ENCODE measurements at places on chromosomes 12 and 14.

DNA sequence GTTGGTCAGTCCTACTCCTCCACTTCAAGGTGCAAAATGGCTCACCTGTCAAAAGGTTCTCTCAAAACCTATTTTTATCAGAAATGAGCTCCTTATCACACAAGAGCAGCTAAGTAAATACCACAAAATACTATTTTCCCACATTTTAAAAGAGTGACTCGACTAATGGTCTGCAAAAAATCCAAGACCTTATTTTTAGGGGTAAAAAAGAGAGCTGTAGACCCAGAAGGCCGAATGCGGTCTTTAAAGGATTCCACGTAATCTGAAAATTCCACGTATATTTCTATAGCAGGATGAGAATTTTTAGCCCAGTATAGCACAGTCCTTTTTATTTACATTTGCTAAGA lies 3.8 kb downstream of the C14orf93 start:
- no peak for DNase-seq

- DNase-seq: no peak
These were observed 159.2 kb downstream of the PAWR start for GRCh38 chr12:79531518-79531917.

- no peak for DNase-seq
These were observed 142.5 kb upstream of the C14orf180 start for GRCh38 chr14:104436741-104437701.

GRCh38 chr12:86148612-86149011 lies 107.6 kb downstream of the MGAT4C start:
- no peak for DNase-seq

GRCh38 chr12:108115123-108116121 lies 13.7 kb upstream of the WSCD2 start:
- DNase-seq: no peak

DNA sequence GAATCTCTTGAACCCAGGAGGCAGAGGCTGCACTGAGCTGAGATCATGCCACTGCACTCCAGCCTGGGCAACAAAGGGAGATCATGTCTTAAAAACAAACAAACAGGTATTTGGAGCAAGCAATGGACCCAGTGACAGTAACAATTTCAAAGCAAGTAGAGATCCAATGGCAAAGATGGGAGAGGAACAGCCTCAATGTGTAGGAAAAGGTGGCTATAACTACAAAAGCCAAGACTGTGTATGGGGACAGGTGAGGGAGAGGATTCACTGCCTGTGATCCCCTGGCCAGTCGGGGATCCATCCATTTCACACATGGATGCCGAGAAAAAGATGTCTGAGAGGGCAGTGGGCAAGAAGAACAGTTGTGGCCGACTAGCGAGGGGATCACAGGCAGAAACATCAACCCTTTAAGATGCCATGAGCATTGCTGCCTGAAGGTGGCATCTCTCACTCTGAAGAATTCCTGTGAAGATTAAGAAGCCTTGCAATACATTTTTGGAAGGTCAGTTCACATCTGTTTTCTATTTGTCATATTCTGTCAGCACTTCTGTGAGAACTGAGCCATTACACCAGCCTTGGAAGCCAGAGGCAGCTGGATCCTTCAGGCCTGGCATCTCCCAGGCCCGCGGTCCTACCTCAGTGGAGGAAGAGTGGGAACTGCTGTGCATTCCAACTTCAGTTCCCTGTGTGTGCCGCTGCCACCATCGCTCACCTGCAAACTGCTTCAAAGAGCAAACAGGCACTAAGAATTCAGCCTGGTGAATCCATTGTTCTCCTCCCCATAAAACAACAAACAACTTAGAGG lies 54.5 kb upstream of the FRS2 start:
- DNase-seq: no peak

- no peak for DNase-seq
These were observed 196.3 kb downstream of the TSPAN9 start for GRCh38 chr12:3273409-3273853.

DNA sequence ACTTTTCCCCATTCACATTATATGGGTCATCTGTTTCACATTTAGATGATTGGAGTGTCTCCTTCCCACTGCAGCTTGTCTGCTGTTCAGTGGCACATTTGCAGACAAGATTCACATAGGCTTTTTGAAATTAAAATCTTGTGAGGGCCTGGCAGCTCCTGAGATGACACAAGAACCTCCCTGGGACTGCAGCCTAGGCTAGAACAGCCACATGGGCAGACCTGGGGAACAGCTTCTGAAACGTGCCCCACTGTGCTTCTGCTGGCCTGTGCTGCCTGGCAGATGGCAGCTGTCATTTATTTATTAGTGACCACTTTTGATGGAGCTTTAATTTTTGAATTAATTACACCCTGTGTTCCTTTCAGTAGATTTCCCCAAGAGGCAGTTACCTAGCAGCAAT lies 137.4 kb downstream of the GRIP1 start:
- no peak for DNase-seq

- DNase-seq: no peak
These were observed 3.2 kb downstream of the PPP1CC start for GRCh38 chr12:110739488-110739887.

GRCh38 chr14:67900231-67900630 lies 80.7 kb downstream of the RAD51B start:
- DNase-seq: no peak

DNA sequence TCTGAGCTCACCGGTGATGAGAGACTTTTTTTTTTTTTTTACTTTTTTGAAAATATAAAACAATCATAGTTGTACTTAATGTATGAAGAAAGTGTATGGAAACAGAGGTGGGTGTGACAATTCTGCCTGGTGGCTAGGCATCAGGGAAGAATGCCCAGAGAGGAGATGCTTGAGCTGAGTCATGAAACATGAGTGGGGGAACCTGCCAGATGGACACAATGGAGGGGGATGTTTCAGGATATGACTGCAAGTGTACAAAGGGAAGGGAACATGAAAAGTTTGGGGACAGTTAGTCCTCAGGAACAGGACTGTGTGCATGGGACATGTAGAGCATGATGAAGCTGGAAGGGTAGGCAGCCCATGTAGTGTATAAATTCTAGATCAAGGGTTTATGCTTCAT lies 274.2 kb upstream of the E2F7 start:
- no peak for DNase-seq

- no peak for DNase-seq
These were observed 16.9 kb downstream of the MEG3 start for GRCh38 chr14:100842799-100843198.

DNA sequence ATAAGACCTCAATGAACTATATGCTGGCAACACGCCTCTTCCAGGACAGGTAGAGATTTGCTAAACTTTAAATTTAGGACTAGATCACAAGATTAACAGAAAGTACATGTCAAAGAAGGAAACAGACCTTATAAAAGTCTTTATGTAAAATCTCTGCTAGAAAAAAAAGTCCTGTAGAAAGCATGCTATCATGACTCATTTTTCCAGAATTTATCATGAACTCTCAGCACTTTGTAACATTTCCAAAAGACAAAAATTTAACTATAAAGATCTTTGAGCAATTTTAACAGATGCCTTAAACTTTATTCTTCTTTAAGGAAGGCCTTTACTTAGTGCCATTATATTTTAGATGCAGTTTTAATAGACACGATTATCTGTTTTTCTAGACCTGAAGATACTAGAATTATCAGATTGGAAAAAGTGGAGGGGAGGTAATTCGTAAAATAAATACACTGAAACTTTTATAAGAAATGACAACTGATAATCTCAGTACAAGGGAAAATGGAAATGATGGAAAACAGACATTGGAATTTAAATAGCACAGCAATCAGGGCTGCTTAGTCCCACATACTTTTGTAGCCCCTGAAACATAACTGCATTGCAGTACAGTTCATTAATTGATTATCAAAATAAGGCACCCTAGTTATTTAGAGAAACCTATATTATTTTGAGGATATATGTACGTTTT lies 92.0 kb downstream of the TTLL5 start:
- DNase-seq: no peak

DNA sequence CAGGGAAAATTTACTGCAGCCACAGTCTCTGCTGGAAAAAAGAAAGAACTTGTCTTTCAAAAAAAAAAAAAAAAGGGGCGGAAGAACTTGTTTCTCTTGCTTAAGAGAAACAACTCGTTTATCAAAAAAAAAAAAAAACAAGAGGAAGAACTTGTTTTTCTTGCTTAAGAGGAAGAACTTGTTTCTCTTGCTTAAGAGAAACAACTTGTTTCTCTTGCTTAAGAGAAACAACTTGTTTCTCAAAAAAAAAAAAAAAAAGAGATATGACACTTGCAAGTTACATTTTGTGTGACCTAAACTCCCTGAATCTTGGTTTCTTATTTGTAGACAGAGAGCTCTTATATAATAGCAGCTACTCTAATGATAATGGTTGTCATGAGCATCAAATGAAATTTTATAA lies 44.7 kb upstream of the USP15 start:
- DNase-seq: no peak

DNA sequence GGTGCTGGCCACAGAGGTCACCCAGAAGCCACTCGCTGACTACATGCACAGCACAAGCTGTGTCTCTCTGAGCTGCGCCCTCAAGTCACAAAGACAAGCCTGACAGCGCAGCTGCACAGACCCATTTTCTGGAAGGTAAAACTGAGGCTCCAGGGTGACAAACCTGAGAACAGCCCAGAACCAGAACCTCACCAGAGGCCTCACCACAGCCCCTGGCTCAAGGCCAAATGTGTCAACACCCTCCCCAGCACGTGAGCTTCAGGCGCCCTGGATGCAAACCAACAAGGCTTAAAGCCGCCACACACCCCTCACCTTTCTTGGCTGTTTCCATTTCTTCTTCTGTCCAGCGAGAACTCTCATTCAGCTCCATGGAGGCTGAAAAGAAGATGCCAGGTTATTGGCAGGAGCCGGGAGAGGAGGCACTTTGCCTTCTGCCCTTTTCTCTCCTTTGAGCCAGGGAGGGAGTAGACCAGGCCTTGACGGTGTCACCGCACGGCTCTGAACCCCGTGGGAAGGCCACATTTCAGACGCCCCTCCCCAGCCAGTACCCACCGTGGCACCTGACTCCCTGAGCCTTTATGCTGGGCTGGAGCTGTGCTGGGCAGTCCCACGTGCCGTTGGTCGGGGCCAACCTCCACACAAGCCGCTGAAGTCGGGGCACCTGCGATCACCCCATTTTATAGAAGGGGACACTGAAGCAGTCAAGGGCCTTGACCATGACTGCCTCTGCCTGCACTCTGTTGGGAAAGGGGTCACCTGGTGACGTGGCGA lies 103.1 kb downstream of the RFLNA start:
- DNase-seq: no peak

DNA sequence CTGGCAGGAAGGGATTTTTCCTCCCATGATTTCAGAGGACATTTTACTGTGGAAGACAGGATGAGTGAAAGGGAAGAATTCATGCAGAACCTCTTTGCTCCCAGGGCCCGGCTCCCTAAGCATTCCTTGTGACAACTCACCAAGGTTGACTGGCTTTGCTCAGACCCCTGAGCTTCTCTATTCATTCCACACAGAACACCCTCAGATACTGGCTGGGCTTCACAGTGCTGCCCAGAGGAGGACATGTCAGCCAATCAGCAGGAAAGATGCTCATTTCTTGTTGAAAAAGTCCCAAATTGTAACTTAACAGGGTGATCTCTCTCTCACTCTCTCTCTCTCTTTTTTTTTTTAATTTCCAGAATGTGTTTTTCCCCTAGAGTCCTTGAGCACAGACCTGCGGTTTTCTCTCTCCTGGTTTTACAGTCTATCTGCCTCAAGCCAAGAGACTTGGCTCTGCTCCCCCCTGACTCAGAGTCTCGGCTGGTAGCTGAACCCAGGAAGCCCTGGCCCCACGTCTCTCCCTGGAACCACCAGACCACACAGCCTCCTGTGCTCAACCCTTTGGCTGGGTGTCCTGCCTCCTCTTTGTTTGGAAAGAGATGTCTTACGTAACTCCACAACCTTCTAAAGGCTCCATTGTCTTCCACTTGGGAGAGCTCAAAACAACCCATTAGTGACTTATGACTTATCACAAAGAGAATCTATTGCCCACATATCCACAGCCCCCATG lies 43.9 kb downstream of the SSPN start:
- DNase-seq: no peak

- no peak for DNase-seq
These were observed 1.6 kb upstream of the TMEM30B start for GRCh38 chr14:61282746-61283145.

DNA sequence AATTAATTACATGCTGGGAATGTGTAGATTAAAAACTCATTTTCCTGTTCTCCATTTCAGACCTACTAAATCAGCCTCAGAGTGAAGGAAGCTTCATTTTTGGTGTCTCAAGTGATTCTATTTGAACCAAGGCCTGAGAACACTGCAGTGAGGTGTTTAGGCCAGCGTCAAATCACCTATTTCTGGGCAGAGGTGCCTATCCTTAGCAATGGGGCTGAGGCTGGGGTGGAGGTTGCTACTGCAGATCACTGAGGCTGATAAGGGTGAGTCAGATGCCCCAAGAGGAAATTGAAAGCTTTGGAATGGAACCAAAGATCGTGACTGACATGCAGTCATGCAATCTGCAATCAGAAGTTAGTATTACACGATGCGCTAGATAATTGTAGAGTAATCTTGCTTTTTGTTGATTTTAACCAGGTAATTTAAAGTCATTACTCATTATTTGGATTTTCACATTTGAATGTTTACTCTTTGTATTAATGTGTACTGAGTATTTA lies 4.4 kb downstream of the TXNRD1 start:
- DNase-seq: peak; percentile 76
